ENCODE measurements at places on chromosomes 4 and X. TPM values are rescaled to one million over a fixed set of nuclear protein-coding genes. Genes with fewer than 3 reads are reported as not detected.

Gene MAGEA8
- total RNA-seq, result not detected

Gene XAGE2
- not detected for total RNA-seq

- no peak for DNase-seq
Measured at GRCh38 chr4:123017636-123018395, 95.4 kb upstream of the NUDT6 start.

DNA sequence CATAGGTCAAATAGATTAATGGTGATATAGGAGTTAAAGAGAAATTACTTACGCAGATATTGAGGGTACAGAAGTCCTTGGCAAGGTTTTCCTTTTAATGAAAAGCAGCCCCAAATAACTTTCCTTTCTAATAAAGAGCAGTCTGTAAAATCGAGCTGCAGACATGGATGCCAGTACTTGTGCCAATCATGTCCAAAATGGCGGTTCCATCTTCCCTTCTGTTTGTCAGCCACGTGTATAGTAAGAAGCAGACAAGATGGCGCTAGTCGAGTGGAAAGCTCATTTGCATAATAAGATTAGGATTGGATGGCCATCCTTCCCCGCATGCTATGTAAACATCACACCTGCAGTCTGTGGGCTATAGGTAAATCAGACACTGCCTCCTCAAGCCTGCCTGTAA is 68.5 kb downstream of the FGFBP1 start:
- no peak for DNase-seq

- no peak for DNase-seq
Measured at GRCh38 chr4:3341760-3342159, 48.9 kb downstream of the RGS12 start.

DNA sequence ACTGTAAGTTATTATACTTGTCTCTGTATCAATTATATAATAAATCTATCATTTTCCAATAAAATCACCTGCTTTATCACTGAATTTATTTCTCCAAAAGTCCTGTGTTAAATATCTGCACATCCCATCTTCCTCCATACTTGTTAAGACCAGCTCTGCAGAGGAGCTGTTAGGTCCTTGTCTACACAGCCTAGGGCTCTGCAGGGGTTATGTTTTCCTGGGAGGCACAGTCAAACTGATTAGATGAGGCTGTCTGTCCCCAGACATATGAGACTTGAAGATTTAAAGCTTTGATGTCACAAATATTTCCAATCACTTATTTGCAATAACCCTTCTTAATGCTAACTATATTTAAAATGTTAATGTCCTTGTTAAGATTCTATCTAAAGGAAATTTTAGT is 446.8 kb downstream of the TRAM1L1 start:
- DNase-seq, result no peak

DNA sequence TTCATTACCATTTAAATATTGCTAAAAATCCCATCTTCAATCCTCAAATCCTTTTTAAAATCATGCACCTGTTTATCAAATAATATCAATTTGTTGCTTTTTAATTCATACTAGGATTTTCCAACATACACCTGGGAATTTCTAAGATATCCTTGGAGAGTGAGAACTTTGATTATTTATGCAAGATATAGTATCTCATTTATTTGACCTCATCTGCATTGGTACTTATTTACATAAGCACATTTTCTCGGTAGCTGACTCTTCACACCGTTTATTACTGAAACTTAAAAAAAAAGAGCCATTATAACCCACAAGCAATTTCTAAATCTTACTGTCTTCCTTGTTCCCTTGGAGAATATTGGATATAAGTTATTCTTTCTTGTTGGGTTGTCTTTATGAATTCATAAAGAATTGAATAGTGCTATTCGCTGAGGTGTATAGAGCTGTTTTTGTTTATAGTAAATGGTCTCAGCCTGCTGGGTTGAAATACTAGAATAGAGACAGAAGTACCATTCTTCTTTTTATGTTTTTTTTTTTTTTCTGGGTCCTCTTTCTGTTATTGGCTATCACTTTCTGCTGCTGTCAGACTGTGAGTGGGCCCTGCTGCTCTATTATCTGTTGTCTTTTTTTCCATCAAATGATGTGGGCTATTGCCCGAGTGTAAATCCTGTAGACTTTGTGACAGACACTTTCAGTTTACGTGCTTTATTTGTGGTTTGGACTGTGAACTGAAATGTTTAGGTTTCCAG is 2.9 kb downstream of the UGT8 start:
- DNase-seq, result no peak

GRCh38 chrX:145654486-145654885 is 163.1 kb upstream of the SLITRK2 start:
- no peak for DNase-seq

- DNase-seq, result no peak
Measured at GRCh38 chrX:44945736-44946135, 72.7 kb downstream of the KDM6A start.

Data from Peyer's patch (tissue), 4 donors.